ENCODE measurements at places on chromosomes 1 and 21.

- DNase-seq, result peak; percentile 60
These were observed 55.4 kb downstream of the CAMK2N1 start for GRCh38 chr1:20430355-20431175.

- no peak for DNase-seq
These were observed 191.2 kb upstream of the SAMSN1 start for GRCh38 chr21:14737284-14737691.

GRCh38 chr1:39625462-39626273, 13.8 kb downstream of the HEYL start:
- no peak for DNase-seq

DNA sequence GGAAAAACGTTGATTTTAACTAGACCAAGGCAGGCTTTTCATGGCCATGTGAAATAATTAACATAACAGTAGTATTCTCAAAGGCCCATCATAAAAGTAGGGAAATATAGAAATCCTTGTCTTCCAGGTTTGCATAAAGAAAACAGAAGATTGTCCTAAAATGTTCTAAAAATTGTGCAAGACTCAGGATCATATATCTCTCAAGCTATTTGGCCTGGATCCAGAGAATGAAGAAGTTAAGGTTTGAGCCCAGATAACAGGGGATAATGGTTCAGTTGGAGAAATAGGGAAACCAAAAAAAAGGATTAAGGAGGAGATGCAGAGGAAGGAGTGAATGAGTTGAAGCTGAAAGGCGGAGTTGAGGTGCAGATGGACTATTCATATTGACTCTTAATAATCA, 555.5 kb upstream of the NR5A2 start:
- no peak for DNase-seq

DNA sequence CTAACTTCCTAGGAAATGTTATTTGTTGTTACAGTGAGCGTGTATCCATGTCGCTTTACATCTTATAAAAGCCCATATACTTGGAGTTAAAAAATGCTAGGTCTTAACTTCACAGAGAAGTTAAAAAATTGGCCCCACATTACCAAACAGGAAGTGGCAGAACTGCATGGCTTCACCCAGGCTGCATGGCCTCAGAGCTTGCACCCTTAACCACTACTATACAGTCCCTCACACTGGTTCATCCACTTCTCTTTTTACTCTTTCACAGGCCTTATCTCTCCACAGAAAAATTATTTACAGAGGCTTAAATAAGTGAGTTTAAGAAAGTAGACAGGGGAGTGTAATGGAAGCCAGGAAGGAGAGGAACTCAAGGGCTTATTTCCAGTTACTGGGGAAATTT, 402.5 kb downstream of the HHAT start:
- DNase-seq, result no peak

GRCh38 chr1:212488436-212489283, 55.9 kb downstream of the NENF start:
- peak; percentile 32 for DNase-seq

DNA sequence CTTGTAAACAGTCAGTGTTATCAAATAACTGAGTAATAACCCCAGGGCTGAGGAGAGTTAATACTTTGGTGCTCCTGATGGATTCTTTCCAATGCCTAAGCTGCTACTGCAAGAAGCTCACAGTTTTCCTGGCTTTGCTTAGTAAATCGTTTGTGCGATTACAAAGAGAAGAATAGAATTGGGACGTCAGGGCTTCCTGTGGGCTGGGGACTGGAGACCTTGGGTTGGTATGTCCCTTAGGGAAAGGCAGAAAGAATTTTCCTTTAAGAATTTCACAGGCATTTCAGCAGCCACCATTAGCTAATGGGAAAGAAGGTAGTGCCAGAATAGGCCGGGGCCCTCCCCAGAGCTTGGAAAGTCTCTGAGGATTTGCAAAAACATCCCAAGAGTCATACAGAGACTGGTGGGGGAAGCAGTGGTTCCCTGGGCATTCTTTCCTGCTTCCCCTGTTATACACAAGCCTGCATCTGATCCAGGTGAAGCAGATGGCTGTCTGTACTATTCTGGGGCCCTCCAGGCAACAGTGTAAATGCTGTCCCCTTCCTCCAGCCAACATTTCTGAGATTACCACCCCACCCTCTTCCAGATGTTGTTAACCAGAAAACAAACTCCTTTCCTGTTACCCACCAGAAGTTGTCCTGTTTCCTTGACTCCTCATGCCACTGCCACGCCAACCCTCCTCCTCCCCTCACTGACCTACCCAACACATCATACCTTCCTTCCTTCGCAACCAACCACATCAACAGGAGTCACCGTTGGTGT, 40.2 kb downstream of the PLXNA2 start:
- DNase-seq, result no peak

GRCh38 chr1:203407296-203407695, 56.4 kb upstream of the FMOD start:
- no peak for DNase-seq

GRCh38 chr21:38384675-38385426, 113.4 kb downstream of the ERG start:
- no peak for DNase-seq

DNA sequence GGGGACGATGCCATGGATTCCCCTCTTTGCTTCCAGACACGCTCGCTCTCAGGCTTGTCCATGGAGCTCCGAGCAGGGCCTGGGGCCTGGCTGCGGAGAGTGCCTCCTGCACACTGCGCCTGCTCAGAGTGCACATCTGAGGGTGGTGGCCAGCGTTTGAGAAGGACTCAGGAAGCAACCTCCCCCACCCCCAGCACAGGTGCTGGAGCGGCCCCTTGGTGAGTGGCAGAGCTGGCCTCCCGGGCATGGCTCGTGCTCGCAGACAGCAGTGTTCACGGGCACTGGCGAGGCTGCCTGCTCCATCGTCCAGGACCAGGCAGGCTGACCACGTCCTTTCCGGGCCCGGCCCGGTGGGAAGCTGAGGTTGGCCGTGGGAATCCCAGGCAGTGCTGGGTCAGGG, 2.8 kb downstream of the SPATC1L start:
- no peak for DNase-seq

DNA sequence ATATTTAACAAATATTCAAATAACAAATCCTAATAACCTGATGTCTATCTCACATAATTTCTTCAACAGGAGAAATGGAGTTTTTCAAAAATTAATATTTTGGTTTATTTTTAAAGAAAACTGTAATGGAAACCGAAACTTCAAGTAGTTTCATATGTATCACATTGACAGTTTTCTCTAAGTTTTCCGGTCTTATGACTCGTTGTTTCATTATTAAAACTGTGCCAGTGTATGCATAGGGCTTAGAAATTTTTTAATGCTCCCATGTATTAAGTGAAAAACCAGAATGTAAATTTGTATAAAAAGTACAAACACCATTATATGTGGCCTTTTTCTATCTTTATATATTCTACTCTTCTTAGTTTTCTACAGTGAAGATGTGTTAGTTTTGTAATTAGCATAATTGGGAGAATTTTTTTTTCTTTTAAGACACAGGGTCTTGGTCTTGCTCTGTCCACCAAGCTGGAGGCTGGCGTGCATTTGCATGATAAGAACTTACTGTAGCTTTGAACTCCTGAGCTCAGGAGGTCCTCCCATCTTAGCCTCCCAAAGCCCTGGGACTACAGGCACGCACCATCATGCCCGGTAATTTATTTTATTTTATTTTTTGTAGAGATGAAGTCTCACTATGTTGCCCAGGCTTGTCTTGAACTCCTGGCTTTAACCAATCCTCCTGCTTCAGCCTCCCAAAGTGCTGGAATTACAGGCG, 43.9 kb upstream of the SAMSN1 start:
- no peak for DNase-seq

DNA sequence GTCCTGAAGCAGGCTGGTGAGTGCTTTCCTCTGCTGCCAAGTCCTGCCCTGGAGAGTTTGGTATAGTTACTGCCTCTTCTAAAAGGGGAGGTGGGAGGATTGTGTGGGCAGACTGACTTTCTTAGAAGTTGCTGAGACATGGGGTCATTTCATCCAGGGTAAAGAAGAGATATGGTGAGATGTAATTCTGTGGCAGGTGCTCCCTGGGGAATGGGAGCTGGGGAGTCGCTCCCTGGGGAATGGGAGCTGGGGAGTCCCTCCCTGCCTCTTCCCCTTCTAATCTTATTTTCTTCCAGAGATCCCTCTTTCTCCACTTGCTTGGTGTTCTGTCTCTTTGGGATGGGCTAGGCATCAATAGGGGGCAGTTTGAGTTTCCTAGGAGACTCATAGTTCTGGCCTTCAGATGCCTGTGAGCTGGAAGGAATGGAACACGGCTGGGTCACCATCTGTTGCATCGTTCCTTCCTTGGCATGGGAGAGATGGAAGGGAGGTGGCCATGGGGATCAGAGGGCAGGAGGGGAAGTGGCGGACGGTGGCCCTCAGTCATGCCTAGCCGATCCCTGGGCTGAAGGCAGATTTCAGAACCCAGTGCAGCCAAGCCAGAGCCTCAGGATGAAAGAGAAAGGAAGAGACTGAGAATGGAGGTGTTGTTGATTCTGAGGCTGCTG, 59.0 kb downstream of the NFASC start:
- no peak for DNase-seq

GRCh38 chr1:48002142-48002541, 5.0 kb upstream of the TRABD2B start:
- no peak for DNase-seq

DNA sequence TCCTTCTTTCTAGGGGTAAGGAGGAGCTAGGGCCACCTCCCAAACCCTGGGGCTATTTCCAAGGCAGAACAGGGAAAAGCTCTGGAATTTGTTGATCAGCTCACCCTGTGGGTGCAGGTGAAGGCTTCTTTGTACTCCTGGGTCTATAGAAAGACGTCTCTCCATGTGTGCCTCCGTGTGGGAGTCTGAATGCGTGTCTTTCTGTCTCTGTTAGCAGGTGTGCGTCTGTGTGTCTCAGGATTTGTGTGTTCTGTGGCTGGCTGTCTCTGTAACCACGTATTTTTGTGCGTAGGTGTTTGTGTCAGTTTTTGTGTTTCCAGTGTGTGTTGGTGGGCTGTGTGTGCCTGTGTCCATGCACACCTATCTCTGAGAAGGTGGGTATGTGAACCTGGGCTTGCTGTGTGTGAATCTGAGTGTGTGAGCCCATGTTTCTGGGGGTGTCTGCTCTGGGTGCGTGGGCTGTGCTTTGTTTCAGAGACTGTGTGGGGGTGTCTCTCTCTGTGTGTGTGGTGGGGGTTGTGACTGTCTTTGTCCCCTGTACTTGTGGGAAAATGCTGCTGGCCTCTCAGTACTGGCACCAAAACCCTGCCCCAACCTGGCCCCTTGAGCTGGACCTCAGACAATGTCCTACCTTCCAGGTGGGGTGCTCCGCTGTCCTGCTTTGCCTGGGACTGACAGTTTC, 12.7 kb upstream of the ETV3L start:
- DNase-seq, result no peak

- DNase-seq, result no peak
These were observed 1402.6 kb downstream of the MRPL39 start for GRCh38 chr21:24204641-24205040.

- DNase-seq, result no peak
These were observed 7.1 kb downstream of the RIIAD1 start for GRCh38 chr1:151728151-151729054.

GRCh38 chr1:35947547-35947946, 16.6 kb downstream of the AGO3 start:
- DNase-seq, result no peak

DNA sequence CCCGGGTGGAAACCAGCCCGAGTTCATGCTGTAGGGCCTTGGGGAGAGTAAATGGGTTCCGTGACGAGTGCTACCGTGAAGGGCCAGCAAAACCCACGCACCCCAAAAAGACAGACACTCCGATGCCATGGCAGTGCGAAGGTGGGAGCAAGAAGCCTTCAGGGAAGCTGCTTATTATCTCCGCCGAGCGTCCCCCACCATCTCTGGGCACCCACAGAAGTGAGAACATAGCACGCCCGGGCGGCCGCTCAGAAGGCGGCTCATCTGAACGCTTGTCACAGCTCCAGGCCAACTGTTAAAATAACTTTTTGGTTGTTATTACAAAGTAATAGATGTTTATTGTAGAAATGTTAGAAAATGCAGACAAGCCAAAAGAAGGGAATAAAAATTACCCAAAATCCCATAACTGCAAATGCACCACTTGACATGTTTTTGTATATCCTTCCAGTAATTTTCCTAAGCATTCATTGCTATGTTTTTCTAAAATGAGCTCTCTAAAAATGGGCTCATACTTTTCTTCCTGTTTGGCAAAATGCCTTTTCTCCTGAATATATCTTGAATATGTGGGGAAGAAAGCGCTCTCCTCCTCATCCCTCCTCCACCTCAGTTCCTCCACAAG, 234.9 kb downstream of the NPHP4 start:
- no peak for DNase-seq

- DNase-seq, result no peak
These were observed 17.3 kb downstream of the CD58 start for GRCh38 chr1:116553386-116554115.

- no peak for DNase-seq
These were observed 175.3 kb downstream of the LEPR start for GRCh38 chr1:65595724-65596123.
